Ovary (tissue), 10 donors: ENCODE measurements at places on chromosomes 6 and 20.

- peak; percentile 81 for DNase-seq
Observed at GRCh38 chr6:6890400-6890858, 217.3 kb upstream of the RREB1 start.

GRCh38 chr6:105832313-105832761 lies 253.8 kb upstream of the PRDM1 start:
- DNase-seq: no peak

DNA sequence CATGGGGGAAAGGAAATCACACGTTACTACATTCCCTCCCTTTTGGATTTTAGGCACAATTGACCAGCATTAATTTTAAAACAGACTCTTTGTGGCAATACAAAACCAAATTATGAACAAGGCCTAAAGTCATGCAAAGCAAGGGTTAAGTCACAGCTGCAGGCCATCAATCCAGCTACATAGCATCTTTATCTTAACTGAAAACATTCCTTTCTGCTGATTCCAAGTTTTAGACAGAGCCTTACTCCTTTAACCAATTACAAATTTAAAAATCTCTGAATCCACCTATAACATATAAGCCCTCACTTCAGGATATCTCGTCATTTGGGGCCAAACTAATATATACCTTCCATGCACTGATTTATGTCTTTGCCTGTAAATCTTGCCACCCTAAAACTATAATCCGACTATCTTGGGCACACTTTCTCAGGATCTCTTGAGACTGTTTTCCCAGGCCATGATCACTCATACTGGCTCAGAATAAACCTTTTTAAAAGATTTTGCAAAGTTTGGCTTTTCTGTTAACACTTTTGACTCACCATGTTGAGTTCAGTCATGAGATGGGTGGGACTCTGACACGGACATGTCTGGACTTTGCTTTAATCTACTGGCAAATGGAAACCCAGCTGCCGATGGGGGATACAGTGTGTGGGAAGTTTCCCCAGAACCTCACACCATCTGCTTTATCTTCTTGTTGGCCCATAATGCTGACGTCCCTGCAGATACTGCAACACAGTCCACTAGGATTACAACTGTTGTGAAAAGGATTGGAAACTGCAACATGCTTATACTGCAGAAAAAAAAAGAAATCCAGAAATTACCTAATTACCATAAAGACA lies 757.0 kb downstream of the PTPRT start:
- DNase-seq: peak; percentile 42

DNA sequence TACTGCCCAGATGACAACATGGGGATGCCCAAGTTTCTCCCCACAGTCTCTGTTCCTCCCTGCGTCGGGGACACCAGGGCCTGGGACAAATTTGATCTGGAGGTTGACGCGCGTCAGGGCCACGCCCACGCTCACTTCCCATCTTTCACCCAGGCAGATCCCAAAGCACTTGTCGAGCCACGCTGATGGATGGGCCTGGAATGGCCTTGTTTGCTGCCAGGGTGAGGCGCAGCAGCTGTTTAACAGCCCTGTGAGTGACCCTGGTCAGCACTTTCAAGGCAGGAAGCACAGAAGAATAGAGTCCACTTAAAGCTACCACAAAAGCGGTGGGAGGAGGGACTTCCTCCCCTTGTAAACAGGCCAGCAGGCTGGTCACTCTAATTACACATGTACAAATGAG lies 324.7 kb upstream of the JARID2 start:
- DNase-seq: peak; percentile 25

DNA sequence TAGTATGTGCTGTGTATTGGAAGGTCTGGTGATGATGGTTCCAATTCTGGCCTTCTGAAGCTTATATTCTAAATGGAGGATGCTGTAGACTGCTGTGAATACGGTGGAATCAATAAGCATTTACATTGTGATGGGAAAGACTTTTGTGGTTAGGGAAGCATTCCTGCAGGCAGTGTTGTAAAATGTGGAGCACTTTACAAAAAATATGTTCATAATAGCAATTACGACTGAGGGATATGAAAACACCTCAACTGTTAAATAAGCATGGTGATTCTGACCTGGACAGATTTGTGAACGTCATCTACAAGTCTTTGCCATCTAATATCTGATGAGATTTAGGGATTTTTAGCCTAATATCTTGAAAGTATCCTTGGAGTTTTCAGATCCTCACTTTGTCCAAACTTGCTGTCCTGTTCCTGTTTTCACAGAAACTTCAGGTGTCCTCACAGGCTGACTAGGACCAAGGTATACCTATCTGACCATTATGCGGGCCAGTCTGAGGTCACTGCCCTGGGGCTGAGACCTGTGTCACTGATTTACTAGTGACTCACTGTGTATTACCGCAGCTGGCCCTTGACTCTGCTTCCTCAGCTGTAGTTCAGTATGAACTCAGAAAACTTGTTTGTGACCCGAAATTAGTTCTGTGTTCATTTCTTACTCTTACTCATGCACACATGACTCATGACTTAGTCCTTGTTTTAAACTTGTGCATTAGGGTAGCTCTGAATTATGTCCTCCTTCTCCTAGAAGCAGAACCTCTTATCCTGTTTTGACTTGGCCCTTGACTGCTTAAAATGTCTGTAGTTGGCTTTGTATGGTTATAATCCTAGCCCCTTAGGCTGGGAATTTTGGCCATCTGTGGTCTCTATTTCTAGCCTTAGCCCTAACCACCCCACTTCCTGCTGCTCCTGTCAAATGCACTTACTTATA lies 343.0 kb downstream of the CDKAL1 start:
- DNase-seq: peak; percentile 27

DNA sequence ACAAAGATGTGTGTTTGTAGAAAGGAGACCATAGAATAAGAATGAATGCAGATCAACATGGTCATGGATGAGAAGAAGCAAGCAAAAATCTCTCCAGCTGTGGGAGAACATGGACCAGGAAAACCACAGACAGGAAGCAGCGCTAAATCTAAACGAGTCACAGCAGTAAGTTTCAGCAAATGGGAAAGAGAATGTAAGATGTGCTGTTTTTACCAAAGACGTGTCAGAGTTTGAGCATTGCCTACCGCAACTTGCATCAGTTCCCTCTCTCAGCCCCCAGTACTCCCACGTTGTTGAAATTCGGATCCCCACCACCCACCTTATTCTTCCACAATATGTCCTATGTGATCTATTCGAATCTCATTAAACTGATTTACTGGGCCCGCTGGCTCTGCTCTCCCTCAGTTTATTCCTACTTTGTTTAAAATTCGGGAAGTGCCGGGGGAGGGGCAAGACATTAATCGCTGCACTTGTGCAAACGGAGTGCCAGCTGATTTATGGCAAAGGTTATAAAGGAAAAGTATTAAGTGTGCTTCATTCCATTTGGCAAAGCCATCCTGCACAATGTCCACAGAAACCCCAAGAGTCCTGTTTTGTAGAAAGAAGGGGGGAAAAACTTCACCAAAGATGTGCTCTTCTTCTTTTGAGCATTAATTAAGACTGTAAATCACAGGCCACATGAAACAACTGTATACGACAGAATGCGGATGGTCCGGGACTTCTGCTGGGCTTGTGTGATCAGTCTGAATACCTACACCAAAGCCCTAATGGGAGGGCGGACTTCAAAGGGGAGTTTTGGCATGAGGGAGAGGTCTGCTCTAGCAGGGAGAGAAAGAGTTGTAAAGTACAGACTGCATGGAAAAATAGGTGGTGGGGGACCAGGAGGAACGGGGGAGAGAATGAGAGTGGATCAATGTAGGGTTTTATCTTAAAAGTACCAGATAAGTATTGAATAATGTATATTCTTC lies 59.1 kb upstream of the PRDM1 start:
- DNase-seq: no peak

GRCh38 chr6:156697225-156697830 lies 79.8 kb upstream of the ARID1B start:
- no peak for DNase-seq

GRCh38 chr6:165662749-165663376 lies at the start of gene PDE10A:
Gene PDE10A (minus strand): TSS chr6:165663241. CDS start chr6:165662811, 430 bp downstream.
- DNase-seq: no peak

DNA sequence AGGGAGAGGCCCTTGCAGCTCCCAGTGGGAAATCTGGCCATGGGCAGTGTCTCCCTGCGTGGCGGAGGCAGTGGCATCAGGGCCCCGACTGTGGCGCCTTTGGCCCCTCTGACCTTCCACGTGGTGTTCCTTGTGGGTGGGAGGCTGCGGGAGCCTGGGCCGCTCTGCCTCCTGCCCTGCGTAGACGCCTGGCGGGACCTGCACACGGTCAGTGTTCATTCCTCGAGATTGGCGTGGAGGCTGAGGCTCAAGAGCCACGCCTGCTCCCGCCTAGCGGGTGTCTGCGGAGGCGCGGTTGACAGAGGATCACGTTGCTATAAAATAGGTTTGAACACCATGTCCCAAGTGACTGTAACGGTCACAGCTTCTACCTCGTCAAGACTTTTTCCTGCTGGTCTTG lies 14.0 kb downstream of the COL9A3 start:
- no peak for DNase-seq

GRCh38 chr6:125469915-125470314 lies 168.1 kb upstream of the HDDC2 start:
- DNase-seq: no peak

GRCh38 chr6:49463612-49463967 lies 420 bp downstream of the CENPQ start:
- no peak for DNase-seq

- no peak for DNase-seq
Observed at GRCh38 chr6:9062596-9062995, 627.3 kb upstream of the SLC35B3 start.

DNA sequence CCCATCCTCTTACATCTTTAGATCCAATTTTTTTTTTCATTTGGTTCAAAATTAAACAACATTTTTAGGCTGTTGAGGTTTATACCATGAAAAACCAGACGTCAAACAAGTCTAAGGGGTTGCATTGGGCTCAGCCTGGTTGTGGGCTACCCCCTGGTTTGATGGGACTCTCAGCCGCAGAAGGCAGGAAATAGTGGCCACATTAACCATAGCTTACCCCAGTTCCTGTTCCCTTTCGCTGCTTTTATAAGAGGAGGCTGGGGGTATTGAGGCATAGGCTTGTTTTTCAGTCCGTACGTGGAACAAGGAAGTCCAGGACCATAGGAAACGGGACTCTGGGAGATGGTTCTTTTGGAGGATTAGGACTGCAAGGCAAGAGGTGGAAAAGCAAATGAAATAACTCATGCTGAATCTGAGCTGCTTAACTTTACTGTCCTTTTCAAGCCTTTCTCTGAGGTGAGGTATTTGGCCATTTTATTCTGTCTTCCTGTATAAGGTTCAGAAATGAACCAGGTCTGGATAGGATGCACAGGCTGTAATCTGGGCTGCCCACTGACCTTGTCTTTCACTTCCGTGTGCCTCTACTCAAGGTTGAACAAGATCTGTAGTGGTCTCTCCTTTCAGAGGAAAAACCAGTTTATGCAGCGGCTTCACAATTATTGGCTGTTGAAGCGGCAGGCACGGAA lies 7.7 kb downstream of the BRPF3 start:
- DNase-seq: no peak

DNA sequence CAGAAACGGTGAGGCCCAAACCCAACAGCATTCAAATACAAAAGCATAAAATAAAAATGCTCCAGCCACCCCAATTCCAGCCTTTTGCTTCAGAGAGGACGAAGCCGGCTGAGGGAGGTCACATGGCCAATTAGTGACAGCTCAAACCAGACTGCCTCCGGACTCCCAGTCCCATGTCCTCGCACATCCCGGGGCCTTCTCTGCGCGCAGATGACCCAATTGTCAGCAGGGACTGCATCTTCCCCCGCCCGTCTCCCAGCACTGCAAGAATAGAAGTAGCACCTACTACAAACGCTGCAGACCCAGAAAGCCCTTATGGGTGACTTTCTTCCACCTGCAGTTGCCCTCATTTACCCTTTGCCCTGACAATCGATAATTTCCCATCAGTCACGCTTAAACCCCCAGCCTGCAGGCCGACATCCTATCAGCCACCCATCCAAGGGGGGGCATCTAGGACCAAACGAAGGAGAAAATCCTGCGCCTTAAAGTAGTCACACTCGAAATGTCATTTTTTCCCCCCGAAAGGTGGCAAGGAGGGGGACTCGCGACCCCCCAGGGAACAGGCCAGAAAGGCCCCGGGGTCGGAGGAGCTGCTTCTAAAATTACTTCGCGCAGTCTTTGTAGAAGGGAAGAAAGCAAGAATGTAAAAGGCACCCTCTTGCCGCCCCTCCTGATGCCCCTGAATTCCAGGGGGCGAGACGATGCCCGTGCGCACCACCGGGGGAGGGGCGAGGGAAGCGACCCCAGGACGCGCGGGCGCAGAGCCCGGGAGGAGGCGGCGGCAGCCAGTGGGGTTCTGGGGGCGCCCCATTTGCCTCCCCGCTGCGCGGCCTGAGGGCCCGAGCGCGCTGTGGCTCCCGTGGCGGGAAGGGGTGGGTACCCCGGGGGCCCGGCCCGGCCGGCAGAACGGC lies 792 bp downstream of the SLC23A2 start:
- DNase-seq: peak; percentile 46

GRCh38 chr6:22079783-22080182 lies 217.1 kb downstream of the PRL start:
- no peak for DNase-seq

GRCh38 chr20:57411406-57412283 lies 20.4 kb downstream of the RBM38 start:
- no peak for DNase-seq

DNA sequence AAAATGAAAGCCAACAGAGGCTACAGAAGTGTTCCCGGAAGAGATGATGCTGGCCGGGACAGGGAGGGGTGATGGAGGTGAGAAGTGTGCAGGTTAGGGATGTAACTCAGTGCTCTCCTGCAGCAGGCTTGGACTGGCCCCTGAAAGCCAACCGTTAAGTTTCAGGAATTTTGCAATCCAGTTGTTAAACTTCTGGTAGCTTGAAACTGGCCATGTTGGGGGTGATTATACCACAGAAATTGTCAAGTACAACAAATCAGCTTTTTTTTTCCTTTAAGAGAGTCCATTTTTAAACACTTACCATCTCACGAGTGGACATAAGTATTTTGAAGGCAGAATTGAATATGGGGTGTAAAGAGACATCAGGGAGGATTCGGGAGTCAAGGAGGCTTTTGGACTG lies 8.8 kb upstream of the SIRPB1 start:
- DNase-seq: no peak

DNA sequence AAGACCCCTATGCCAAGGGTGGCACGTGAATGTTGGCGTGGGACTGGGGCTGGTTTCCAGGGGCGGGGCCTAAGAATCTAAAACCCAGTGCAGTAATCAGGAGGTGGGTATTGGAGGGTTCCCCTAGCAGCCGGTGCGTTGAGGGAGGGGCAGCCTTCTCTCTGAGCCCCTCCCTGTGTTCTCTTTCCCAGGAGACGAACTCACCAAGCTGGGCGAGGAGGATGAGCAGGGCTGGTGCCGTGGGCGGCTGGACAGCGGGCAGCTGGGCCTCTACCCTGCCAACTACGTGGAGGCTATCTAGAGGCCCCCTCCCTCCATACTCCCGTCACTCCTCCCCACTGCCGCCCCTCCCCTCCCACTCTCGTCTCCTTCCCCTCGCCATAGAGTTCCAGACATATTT lies 23.9 kb downstream of the SPDEF start:
- DNase-seq: no peak

DNA sequence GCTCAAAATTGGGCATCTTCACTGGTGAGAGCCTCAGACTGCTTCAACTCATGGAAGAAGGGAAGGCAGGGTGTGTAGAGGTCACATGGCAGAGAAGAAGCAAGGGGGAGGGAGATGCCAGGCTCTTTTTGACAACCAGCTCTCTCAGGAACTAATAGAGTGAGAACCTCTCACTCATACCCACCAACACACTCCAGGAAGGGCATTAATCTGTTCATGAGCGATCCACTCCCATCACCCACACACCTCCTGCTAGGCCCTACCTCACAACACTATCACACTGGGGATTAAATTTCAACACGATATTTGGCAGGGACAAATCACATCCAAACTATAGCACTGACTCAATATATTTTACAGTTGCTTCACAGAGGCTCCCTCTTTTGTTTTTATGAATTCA lies 2.0 kb downstream of the MSH5 start:
- DNase-seq: no peak
